ENCODE measurements at places on chromosomes 7 and 10.

GRCh38 chr10:34565934-34566333, 249.2 kb downstream of the PARD3 start:
- DNase-seq = no peak

DNA sequence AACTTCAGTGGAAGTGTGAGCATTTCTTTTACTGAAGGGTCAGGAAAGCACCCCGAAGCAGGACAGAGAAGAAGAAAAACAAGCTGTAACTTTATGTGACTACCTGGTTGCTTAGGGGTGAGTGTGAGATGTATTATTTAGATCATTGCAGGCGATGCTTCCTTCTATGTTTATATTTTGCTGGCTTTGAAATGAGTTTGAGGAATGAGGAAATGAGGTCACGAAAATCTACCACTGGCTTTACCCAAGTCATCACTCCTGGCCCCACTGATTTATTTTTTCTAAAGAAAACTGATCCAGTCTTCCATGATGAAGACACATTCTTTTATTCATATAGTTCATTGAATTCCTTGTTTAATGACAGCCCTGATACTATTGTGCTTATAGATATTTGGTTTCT, 716.6 kb upstream of the FZD8 start:
- DNase-seq = no peak

- no peak for DNase-seq
Measured at GRCh38 chr7:99860281-99861127, 16.3 kb downstream of the OR2AE1 start.

- DNase-seq = no peak
Measured at GRCh38 chr10:91418416-91418815, 8.3 kb downstream of the HECTD2 start.

DNA sequence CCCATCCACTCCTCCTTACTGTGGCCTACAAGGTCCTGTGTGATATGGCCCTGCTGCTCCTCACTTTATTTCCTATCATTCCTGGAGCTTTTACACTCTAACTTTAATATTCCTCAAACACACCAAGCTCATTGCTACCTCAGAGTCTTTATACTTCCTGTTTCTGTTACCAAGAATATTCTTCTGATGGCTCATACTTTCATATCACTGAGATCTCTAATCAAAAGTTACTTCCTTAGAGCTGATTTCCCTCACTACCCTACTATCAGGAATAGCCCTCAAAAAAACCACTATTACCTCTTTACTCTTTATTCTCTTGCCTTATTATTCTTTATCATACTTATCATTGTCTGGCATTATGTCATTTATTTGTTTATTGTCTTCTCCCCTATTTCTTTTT, 5.8 kb upstream of the PPP3CB start:
- DNase-seq = no peak

- peak; percentile 57 for DNase-seq
Measured at GRCh38 chr7:93551063-93551895, 23.2 kb downstream of the CALCR start.

DNA sequence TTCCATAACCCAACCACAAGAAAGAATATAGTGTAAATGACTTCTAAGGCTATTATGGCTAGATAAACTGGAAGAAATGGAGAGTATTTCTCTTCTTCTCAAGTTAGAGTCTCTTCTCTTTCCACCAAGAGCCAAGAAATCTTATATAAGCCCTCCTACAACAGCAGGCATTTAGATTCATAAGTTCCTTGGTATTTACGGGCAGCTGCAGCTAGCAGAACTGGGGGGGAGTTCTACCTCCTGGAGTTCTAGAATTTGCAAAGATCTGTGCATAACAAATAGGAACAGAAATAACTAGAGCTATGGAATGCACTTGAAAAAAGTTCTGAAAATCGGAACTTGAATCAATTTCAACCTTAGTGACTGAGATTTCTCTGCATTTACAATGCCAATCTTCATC, 715.2 kb upstream of the GRM3 start:
- DNase-seq = no peak

- no peak for DNase-seq
Measured at GRCh38 chr10:118927321-118927720, 102.2 kb upstream of the NANOS1 start.

DNA sequence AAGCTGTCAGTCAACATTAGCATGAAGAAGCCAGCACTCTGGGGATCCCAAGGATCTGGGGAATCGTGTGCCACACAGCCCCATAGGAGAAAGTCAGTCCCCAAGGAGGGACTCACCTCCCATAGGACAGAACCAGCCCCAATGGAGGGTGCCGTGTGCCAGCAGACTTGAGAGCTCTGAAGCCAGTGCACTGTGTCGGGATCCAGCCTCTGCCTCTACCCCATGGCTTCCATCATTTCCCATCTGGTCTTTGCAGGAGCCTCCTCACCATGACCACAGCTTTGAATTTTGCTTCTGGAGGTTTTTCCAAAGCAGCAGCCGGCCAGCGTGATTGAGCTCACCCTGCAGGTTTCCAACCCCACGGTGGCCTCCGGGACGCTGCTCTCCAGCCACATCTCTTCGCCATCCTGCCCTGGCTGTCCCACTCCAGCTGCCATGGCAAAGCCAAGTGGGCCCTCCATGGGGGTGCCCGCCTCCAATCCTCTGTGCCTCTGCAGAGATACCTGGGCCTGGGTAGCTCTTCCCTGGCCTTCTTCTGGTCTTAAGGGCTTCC, 171.8 kb upstream of the SHH start:
- DNase-seq = no peak

DNA sequence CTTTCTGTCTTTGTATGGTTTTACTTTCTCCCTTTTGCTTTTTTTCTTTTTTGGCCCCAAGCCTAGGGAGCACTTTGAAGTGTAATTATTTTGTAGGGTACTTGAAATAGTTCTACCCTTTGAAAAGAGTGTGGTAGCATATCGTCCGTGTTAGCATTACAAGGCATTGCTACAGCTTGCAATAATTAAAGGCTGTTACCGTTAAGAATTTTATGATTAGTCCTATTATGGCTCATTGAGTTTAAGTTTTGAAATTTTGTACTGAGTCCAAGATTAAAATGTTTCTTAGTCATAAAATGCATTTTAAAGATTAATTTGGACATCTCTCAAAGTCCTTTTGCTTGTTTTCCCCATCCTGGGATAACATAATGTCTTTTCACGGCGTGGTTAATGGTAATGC, 490.0 kb upstream of the LRRN3 start:
- no peak for DNase-seq

GRCh38 chr10:29917311-29917710, 142.1 kb downstream of the JCAD start:
- DNase-seq = no peak

- DNase-seq = no peak
Measured at GRCh38 chr7:154865984-154866685, 136.8 kb downstream of the PAXIP1 start.

DNA sequence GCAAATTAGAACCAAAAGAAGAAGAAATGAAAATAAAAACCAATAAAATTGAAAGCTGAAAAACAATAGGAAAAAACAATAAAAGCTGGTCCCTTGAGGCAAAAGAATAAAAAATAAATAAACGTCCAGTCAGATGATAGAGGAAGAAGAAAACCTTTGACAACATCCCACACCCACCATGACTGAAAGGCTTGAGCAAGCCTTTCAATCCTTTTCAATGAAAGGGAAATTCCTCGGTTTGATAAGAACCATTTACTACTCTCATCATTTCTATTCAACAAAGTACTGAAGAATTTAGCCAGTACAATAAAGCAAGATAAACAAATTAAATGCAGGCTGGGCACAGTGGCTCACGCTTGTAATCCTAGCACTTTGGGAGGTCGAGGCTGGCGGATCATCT, 3.8 kb downstream of the SLC25A40 start:
- no peak for DNase-seq

DNA sequence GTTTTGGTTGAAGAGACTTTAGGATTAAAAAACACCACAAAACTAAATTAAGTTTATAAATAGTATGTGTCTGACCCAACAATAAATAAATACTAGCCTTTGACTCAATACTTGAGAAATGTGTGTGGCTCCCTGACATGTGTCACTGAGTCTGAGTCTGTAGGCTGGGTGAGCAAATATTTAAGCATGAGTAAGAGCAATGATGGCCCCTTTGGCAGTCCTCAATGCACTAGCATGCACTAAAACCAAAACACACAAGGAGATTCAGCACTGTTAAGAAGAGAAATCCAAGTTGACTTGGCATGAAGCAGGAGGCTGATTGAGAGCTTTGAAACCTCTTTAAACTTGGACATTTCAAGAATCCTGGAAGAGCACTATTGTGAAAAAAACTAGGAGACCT, 37.1 kb downstream of the CCDC71L start:
- no peak for DNase-seq

DNA sequence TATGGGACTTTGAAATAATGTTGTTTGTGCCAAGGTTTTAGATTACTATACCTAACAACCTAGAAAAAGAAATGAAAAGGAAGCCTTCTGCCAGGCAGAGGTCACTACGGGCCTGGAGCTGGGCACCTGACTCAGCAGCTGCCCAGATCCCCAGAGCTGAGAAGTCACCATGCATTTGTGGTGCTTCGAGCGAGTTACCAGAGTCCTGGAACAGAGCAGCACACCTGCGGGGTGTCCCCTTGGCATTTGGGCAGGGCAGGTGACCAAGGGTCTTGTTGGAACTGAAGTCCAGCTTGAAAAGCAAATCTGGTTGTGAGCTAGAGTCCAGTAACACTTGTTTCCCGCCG, 25.5 kb downstream of the EGFR start:
- no peak for DNase-seq

DNA sequence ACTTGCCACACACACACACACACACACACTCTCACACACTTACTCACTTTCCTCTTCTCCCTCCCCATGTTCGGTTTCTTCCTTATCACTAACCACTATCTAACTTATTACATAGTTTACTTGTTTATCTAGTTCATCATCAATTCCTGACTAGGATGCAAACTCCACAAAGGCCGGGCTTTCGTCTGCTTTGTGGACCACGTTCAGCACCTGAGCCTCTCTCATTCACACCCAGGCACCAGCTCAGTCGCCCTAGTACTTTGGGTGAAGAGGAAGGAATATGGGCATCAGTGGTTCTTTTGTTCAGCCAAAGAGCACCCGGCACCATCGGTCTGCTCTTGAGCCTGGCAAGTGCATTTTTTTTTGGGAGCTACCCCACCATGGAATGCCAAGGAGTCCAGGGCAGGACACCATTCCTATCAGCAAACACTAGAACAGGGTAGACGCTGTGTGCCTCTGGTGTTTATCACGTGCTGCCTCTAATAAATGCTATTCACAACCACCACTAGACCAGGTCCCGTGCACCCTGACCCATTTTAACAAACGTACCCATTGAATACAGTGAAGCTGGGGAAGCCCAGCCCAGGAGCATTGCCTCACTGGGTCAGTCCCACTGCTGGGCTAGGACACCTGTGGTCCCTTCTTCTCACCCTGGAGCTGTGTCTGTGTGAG, 2.2 kb downstream of the C10orf67 start:
- no peak for DNase-seq

DNA sequence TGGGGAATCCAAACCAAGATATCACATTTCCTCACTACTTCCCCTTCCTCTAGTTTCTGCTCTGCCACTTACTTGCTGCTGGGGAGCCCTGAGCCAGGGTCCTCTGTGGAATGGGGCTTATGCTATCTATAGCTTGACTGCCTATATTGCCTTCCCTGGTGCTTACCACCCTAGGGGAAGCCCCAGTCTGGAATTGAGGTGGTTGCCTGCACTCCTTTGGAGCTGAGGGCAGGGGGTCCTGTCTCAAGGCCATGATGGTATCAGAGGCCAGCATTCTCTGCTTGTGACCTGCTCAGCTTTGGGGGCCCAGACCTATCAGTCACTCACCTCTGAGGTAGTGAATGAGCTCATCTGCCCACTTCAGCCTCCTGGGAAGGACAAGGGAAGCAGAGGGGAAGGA, 29.3 kb upstream of the INMT start:
- DNase-seq = no peak

DNA sequence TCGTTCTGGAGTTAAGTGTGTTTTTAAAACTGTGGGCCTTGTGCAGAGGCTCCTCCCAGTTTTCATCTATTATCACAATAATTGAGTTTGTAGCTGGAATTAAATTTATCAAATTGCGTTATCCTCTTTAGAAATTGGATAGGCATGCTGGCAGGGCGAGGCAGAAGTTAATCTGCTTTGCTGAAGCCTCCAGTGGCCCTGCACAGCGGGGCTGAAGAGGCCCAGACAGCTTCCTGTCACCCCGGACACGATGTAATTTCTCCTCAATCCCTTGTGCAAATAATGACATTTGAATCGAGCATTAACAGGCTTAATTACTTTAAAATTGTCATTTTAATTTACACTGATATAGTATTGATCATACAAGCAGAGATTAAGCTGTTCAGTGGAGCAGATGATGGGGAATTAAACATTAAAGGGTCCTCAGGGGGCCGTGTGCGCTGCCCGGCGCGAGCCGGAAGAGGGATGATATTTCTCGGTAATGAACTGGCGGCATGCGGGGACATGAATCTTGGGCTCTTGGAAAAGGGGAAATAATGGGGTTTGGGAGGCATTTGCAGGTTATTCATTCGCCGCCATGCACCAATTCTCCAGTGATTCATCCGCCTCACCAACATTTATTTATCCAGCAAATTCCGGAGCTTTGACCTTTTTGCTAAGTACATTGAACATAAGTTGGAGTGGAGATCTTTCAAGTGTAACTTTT, 118.5 kb downstream of the NKX6-2 start:
- DNase-seq = no peak

GRCh38 chr7:152660021-152660420, 15.9 kb downstream of the XRCC2 start:
- DNase-seq = no peak

- DNase-seq = peak; percentile 76
Measured at GRCh38 chr7:32164341-32164996, 94.3 kb upstream of the PDE1C start.

- no peak for DNase-seq
Measured at GRCh38 chr7:26477381-26477990, 185.8 kb downstream of the SNX10 start.

DNA sequence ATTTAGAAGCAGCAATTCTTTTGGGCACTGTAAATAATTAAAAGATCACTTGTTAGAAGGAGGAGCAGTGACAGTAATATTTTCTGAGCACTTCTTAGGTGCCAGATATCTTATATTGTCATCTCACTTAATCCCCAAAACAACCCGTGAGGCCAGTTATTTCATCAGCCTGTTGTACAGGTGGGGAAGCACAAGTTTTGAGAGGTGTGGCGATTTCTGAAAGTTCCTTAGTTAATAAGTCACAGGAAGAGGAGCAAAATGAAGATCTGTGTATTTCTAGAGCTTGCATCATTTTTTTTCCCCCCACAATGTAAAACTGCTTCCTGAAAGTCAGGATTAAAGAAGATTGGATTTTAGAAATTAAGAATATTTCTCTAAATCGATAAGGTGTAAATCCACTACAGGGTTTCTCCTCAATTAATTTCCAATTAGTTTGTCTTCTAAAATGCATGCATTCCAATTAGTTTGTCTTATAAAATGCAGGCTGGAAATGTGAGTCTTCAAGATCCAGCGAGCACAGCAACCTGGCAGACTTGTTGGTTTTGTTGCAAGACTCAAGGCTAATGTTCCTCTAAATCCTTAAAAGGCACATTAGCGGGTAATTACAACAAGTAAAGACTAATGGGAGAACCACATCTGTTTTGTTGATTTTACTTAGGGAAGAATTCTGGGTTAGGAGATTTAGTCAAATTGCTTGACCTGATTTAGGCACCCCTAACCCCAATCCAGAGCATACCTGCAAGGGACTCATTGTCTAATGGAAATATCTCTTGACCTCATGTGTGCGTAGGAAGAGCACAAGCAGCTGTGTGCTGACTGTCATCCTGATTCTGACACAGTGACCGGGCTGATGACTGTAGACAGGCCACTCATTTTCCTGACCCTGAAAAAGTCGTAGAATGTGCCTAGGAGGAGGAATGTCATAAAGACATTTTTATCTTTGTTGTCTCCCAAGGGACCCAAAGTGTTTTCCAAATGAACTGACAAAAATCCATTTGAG, 272.0 kb downstream of the BAMBI start:
- no peak for DNase-seq

GRCh38 chr10:124704428-124705380, 39.5 kb downstream of the FAM53B start:
- no peak for DNase-seq

Data from SW 1271 (cell line).